Activated CD4-positive, alpha-beta T cell treated with anti-CD3 and anti-CD28 coated beads for 36 hours (primary cell): ENCODE measurements at places on chromosomes 1 and 21.
A peak's percentile ranks its signal among the peaks of the same experiment; 100 is the strongest.

DNA sequence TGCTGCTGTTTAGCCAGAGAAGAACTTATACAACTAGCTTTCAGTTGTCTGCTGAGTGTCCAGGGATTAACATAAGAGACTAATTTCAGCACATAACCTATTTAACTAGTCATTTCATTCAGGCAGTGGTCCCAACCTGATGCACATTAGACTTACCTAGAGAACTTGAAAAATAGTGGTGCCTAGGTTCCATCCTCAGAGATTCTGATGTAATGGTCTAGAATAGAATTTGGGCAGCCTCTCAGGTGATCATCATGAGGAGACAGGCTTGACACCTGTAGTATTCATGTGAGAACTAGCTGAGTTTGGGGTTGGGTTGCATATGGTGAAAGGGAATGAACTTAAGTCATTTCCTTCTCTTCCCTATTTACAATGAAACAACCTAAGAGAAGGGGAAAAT, 24.8 kb downstream of the CNST start:
- no peak for DNase-seq

- peak; percentile 4 for DNase-seq
Measured at GRCh38 chr1:110243146-110243545, 33.0 kb downstream of the KCNC4 start.

GRCh38 chr1:160093624-160094290, 4.7 kb downstream of the IGSF8 start:
- no peak for DNase-seq

- DNase-seq, result no peak
Measured at GRCh38 chr1:156406251-156406650, 37.2 kb downstream of the RHBG start.

GRCh38 chr1:29240400-29240837, 4.1 kb downstream of the PTPRU start:
- no peak for DNase-seq

DNA sequence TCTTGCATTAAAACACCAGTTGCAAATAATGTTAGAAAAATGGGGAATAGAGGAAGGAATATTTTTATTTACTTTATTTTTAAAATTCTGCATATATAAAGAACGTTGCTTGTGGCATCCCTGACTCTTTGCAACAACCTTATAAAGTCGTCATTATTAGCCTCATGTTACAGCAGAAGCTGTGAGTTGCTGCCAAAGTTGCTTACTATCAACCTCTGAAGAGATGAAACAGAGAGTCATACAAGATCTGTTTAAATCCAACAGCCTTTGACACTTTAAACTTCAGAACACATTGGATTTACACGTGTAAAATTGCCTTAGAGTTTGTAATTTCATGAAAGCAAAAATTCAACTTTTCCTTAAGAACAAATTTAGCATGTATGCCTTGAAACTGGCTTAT, 221.9 kb downstream of the MRPL39 start:
- no peak for DNase-seq

- DNase-seq, result no peak
Measured at GRCh38 chr1:178898401-178898800, 27.5 kb upstream of the ANGPTL1 start.

DNA sequence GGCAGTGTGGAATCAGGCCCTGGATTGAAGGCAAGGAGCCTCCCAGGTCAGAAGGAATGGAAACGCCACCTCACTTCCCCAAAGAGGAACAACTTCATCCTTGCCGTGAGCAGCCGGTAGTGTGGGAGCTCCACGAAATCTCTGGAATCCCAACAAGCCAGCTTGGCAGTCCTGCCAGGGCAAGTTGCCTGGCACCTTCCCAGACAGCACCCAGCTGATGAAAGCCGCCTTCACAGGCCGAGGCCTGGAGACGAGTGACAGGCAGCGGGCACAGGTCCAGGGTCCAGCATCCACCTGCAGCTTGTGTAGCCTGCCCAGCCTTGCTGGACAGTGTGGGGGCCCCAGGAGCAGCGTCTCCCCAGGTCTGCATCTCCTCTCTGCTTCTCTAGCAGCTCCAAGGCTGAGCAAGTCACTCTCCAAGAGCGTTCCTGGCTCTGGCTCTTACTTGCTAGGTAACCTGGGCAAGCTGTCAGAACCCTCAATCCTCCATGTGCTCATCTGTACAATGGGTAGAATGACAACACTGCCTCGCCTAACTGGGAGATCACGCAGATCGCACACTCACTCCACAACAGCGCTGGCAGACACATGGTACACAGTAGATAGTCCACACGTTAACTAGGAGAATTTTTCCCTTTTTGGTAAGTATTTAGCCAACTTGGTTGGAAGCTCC, 43.0 kb downstream of the ACOT7 start:
- DNase-seq, result no peak

- DNase-seq, result no peak
Measured at GRCh38 chr1:172754609-172755008, 95.7 kb downstream of the FASLG start.
